GM12878 (cell line): ENCODE measurements at places on chromosomes 7 and 10. TPM values are rescaled to one million over a fixed set of nuclear protein-coding genes. Genes with fewer than 3 reads are reported as not detected.

GRCh38 chr10:78904196-78904595 lies 164.6 kb upstream of the ZMIZ1 start:
- DNase-seq = no peak
- H3K27me3 ChIP-seq = peaks cover 2% of the 10 kb centered on the region; the same call in 1 of the 2 replicates
- H3K27ac ChIP-seq = no peak overlapping the region
- H3K36me3 ChIP-seq = no peaks in the 10 kb centered on the region

GRCh38 chr7:144682581-144683280 lies 153.1 kb downstream of the TPK1 start:
- H3K27ac ChIP-seq = no peak overlapping the region
- H3K27me3 ChIP-seq = no peaks in the 10 kb centered on the region
- no peak for DNase-seq
- H3K36me3 ChIP-seq = no peaks in the 10 kb centered on the region
- no peak overlapping the region for H3K4me3 ChIP-seq
- H3K4me1 ChIP-seq = no peaks in the 10 kb centered on the region

DNA sequence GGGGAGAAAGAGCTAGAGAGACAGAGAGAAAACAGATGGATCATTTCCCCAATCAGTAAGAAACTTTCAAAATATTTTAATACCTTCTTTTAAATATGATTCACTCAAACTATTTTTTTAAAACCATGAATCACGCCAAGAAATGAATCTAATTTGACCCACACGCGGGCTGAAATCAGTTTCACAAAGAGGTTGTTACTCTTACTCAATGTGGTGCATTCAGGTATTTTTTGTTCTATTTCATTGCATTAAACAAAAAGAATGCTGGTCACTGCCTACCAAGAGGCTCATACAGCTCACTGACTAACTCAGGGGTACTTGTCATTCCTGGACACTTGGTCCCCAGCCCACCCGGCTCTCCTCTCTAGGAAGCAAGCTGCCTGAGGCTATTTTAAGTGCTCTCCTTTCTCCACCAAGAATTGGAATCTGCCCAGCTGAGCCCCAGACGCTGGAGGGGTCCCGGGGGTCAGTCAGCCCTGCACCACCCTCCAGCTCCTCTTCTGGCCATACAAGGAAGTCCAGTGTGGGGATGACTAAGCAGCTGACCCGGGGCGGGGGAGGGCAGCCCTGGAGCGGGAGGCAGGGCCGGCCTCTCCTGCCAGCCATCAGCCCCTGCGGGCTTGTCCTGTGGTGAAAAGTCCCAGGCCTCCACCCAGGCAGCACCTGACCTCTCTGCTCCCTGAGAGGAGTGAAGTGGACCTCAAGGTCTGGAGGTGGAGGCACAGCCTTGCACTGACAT lies 21.7 kb upstream of the PFKP start:
- H3K27ac ChIP-seq = no peak overlapping the region
- H3K27me3 ChIP-seq = 0 out of 2 replicates have a peak, but pooled peaks cover 2% of the 10 kb centered on the region

DNA sequence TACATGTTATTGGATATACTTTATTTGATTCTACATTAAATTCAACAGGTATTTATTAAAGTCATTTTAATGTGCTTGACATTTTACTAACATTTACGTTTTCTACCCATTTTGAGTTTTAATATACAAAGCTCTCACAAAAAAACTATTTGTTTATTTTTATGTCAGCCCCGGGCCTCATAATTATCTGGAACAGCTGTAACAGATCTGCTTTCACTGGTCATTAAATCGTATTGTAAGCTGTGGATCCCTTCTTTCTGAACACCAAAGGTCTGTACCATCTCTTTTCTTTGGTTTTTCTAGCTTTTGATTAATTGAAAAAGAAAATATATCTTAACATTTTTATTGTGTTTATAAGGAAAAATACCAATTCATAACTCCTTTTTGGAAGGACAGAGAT lies 73.5 kb downstream of the SEMA3E start:
- H3K27me3 ChIP-seq = no peaks in the 10 kb centered on the region
- H3K27ac ChIP-seq = no peak overlapping the region
- DNase-seq = no peak
- H3K36me3 ChIP-seq = no peaks in the 10 kb centered on the region
- H3K4me3 ChIP-seq = no peak overlapping the region
- H3K4me1 ChIP-seq = no peaks in the 10 kb centered on the region

DNA sequence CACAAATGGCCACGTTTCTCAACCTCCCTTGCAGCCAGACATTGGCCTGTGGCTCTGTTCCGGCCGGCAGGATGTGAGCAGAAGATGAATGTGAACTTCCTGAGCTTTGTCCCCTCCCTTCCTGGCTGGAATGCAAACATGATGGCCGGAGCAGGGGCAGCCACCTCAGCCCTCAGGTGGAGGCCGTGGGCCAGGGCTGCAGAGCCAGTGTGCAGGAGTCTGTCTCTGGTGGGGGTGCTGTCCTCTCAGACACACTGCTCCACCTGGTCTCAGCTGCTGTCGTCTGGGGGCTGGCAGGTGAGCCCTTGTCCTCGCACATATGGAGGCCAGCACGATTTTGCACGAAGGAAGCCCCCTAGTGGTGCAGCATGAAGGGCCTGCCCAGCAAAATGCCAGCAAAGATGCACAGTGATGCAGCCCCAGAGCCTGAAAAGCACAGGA lies 25.3 kb upstream of the PWWP2B start:
- H3K4me3 ChIP-seq = no peak overlapping the region
- no peaks in the 10 kb centered on the region for H3K4me1 ChIP-seq
- H3K27me3 ChIP-seq = no peaks in the 10 kb centered on the region
- H3K27ac ChIP-seq = no peak overlapping the region
- no peaks in the 10 kb centered on the region for H3K36me3 ChIP-seq

The LAMTOR4 gene
- 165 and 171 TPM in 2 replicates for total RNA-seq

The ITPRID1 gene
- not detected in 2 replicates for total RNA-seq

- H3K27ac ChIP-seq = no peak overlapping the region
- DNase-seq = no peak
- H3K4me3 ChIP-seq = no peak overlapping the region
- no peaks in the 10 kb centered on the region for H3K4me1 ChIP-seq
- H3K27me3 ChIP-seq = no peaks in the 10 kb centered on the region
Observed at GRCh38 chr7:125136755-125137532, 207.3 kb upstream of the POT1 start.

DNA sequence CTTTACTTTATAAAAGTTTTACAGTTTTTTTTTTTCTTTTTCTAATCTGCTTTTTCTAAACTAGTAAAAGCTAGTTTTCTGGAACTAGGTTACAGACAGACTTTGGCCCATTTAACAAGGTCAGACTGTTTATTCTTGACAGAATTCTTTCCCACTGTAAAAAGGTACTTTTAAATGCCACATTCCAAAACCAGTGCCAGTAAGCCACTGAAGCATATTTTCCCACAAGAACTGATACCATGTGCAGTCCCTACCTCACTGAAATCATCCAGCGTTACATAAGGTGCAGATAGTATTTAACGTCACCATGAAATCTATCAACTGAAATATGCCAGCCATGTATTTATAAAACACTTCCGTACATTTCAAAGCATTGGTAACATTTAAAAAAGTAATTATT lies 121.6 kb downstream of the CDK6 start:
- no peaks in the 10 kb centered on the region for H3K36me3 ChIP-seq
- H3K4me1 ChIP-seq = peaks cover 14% of the 10 kb centered on the region
- no peak for DNase-seq

DNA sequence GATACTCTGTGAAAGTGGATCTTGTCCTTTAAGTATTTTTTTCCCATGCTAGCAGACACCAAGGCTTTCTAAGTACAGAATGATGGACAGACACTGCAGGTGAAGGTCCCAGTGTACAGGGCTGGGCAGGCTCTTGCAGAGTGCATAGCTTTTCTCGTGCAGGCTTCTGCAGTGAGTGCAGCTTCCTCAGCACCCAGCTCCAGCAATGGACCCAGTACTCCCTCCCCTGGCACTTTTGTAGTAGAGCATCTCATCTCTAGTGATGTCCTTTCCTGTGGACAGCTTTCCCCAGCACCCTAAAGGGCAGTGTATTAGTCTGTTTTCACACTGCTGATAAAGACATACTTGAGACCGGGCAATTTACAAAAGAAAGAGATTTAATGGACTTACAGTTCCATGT lies 104.3 kb downstream of the CUL2 start:
- H3K27ac ChIP-seq = no peak overlapping the region
- no peaks in the 10 kb centered on the region for H3K36me3 ChIP-seq
- no peak for DNase-seq
- H3K4me1 ChIP-seq = no peaks in the 10 kb centered on the region
- H3K27me3 ChIP-seq = no peaks in the 10 kb centered on the region

The IFIT1B gene
- total RNA-seq = not detected in 2 replicates

The H2BK1 gene
- total RNA-seq = 0.54 TPM in 1 of 2 replicates, not detected in the other

DNA sequence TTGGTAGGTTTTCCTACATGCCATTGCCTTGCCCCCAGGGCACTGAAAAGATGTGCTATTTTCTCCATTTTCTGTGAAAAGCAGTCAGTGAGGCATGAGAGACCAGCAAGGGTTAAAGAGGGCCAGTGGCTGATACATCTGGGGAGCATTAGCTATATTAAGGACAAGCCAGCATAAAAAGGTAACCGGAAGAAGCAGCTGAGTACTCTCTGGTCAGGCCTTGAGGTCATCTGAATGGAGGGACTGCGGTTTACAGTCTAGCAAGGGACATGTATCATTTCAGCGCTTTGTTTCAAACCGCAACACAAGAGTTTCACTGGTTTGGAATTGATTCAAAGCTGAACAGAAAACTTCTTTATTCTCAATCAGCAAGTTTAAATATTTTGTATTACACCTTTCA lies 120.4 kb downstream of the EPDR1 start:
- DNase-seq = no peak
- no peaks in the 10 kb centered on the region for H3K36me3 ChIP-seq
- no peak overlapping the region for H3K27ac ChIP-seq
- no peaks in the 10 kb centered on the region for H3K4me1 ChIP-seq

GRCh38 chr10:43212043-43212721 lies 54.7 kb downstream of the RASGEF1A start:
- no peak overlapping the region for H3K4me3 ChIP-seq
- no peak overlapping the region for H3K27ac ChIP-seq
- no peaks in the 10 kb centered on the region for H3K4me1 ChIP-seq
- H3K27me3 ChIP-seq = no peaks in the 10 kb centered on the region; the same call in 1 of the 2 replicates

The IKZF1 gene
- total RNA-seq = 125 and 131 TPM in 2 replicates

The HEPACAM2 gene
- total RNA-seq = not detected in 2 replicates

- no peak overlapping the region for H3K27ac ChIP-seq
- no peak for DNase-seq
- H3K36me3 ChIP-seq = no peaks in the 10 kb centered on the region
- H3K4me3 ChIP-seq = no peak overlapping the region
- no peaks in the 10 kb centered on the region for H3K4me1 ChIP-seq
Observed at GRCh38 chr7:78083476-78084120, 285.0 kb downstream of the PHTF2 start.

The HOXA3 gene
- 0.08 TPM in 1 of 2 replicates, not detected in the other for total RNA-seq

DNA sequence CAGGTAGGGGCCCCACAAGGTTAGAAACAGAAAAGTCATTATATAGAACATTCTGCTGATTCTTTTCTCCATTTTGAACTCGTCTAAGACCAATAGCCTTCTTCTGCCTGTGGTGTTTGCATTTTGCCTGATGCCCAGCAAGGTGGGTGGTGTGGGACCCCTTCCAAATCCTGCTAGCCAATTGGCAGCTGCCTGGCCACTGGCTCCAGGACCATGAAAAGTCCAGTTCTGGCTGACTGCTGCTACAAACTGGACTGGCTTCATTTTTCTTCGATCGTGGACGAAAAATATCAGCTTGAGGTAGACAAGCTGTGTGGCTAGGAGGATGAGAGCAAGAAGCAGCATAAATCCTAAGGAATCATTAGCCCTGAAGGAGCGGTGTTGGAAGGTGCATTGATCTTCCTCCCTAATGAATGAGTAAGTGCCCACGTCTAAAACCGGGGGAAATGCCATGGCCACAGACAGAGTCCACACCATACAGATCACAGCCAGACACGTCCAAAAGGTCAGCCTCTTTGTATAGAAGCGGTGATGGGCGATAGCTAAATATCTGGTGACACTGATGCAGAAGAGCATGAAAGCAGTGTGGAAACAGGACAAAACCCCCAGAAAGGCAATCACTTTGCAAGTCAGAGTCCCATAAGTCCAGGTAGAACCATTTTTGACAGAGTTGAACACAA lies 2.7 kb downstream of the GPR85 start:
- H3K27ac ChIP-seq = no peak overlapping the region
- DNase-seq = no peak
- H3K36me3 ChIP-seq = no peaks in the 10 kb centered on the region
- H3K4me3 ChIP-seq = no peak overlapping the region
- no peaks in the 10 kb centered on the region for H3K4me1 ChIP-seq

The PKD2L1 gene
- total RNA-seq = 0.05 and 0.08 TPM in 2 replicates

DNA sequence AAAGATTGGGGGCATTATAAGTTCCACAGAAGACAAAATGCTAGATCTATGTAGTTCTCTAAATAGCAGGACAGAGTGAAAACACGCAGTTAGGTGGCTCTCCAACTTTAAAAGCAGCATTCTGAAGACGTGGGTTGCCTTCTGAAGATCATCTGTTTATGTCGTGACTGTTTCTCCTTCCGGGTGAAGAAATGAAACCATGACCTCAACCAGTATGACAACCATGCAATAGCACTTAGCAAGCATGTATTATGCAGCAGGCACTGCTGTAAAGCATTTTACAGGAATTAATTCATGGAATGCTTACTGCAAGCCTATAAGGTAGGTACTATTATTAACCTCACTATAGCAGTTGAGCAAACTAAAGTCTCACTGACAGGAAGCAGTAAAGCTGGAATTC lies 125.2 kb downstream of the SLC25A13 start:
- H3K4me3 ChIP-seq = no peak overlapping the region
- H3K4me1 ChIP-seq = no peaks in the 10 kb centered on the region
- peaks cover 3% of the 10 kb centered on the region; the same call in 1 of the 2 replicates for H3K36me3 ChIP-seq
- no peak for DNase-seq

The GHRHR gene
- not detected in 2 replicates for total RNA-seq
